ENCODE measurements at places on chromosomes 1 and 21.

- DNase-seq = no peak
Observed at GRCh38 chr1:153800516-153800915, 25.3 kb downstream of the SLC27A3 start.

- DNase-seq = no peak
Observed at GRCh38 chr1:56920591-56921001, 45.2 kb downstream of the C8B start.

DNA sequence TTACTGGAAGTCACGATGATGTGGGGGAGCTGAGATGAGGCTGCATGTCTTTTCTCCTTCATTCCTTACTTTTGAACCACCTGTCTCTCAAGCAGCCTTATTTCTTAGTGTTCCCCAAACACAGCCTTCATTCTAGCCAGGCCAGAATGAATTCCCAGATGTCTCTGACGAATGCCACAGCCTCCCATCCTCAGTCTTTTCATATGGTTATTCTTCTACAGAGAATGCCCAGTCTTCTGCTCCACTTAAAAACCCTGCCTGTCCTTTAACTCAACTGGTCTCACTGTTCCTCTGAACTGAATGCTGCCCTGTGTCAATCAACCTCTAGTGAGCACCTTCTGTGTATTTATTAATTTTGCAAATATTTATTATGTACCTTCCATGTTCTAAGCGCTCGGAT lies 156.2 kb downstream of the PLA2G4A start:
- no peak for DNase-seq

- DNase-seq = no peak
Observed at GRCh38 chr1:223208164-223209076, 65.4 kb upstream of the TLR5 start.

DNA sequence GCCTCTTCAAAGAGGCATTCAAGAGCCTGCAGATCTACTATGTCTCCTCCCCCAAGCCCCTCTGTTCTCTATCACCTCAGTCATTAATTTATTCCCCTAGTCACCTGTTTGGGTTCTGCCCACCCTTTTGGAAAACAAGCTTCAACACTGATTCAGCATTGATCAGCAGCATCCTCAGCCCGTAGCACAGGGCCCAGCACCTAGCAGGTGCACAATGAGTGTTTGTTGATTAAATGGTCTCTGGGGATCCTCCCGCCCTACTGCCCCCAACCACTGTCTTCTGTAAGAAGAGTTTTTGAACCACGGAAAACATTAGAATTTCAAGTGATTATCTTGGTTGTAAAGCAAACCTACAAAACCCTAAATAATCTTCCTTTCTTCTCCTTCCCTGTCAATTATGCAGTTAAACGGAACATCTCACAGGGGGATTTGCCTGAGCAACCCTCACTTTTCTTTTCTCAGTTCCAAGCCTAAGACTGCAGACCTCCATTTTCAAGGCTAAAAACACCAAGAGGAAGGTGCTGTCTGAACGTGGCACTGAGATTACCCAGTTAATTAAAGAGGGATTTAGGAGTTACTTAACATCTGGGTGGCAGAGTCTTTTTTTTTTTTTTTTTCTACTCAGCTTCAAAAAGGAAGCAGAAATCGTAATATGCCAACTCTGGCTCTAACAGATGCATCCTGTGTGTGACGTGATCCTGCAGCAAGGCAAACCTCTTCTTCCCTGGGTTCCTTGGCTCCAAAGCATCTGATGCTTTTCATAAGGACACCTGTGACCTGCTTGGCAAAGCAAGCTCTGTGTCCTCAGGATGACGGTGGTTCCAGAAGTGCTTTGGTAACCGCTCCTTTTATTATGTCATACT lies 163.0 kb downstream of the KAZN start:
- DNase-seq = no peak

GRCh38 chr1:119220991-119221390 lies 80.5 kb upstream of the WARS2 start:
- no peak for DNase-seq

DNA sequence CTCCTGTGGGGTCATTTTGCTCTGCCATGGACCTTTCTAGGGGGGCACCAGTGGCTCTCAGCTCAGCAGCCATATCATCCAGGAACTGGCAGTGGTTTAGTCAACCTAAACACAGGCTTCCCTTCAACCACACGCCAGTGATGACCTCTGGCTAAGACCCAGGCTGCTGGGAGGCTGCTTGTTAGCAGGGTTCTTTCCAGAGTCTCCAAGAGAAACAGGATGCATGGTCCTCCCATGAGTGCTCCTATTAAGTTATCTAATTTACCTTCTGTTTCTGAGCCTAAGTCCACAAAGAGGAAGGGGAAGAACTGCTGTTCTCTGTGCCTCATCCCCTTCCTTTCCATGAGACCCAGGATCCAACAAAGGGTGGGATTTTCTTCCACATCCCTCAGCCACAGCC lies 137.3 kb upstream of the PLXNA2 start:
- DNase-seq = no peak

DNA sequence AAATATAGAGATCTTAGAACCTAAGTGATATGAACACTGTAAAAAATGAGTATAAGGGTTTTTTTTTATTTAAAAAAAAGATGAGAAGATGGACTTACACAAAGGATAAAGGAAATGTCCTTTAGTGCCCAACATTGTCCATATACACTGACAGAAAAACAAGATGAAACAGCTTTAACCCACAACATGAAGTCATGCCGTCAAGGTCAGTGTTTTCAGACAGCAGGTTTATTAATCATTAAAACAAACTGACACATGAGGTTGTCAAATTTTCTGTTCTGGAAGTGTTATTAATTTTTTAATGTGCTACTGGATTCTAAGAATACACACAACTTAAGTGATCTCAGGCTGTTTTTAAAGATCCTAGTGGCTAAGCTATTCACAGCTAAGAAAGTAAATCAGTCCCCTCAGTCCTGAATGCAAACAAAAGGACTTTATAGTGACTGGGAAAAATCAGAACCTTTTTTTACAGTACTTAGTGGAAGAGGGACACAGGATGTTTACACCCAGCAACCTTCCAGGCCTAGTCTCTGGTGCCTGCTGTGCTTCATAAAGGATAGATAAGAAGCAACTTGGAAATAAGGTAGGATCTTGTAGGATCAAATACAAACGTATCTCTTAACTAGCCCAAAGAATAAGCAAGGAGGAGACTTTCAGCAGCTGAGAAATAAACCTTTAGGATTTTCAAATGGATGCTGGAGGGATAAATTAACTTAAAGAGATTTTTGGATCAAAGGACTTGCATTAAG lies 21.9 kb upstream of the PKN2 start:
- no peak for DNase-seq

DNA sequence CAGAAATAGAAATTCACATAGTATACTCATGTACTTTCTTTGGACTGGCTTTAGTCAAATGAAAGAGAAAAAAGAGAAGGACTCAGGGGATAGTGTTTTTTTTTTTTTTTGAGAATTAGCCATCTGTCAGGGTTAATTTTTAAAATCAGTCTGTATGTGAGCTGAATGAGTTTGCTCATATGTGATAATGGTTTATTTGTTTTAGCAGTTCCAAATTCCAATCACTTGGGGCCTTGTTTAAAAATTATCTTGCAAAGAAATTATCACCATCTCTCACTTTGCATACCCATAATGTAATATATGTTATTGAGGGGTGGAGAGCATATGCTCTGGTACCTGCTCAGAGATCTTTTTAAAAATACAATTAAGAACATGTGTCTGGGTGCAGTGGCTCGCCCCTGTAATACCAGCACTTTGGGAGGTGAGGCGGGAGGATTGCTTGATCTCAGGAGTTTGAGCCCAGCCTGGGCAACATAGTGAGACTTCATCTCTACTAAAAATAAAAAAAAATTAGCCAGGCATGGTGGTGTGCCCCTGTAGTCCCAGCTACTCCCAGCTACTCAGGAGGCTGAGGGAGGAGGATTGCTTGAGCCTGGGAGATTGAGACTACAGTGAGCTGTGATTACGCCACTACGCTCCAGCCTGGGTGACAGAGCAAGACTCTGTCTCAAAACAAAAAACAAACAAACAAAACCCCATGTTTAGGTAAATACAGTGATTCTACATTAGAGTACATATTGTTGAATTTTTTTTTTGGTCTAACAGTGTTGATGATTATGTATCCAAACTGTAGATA lies 19.7 kb downstream of the GNAI3 start:
- DNase-seq = no peak

- no peak for DNase-seq
Observed at GRCh38 chr21:39377444-39378050, 28.7 kb upstream of the HMGN1 start.
